ENCODE measurements at places on chromosomes 1 and 21. TPM values are rescaled to one million over a fixed set of nuclear protein-coding genes. Genes with fewer than 3 reads are reported as not detected.

DNA sequence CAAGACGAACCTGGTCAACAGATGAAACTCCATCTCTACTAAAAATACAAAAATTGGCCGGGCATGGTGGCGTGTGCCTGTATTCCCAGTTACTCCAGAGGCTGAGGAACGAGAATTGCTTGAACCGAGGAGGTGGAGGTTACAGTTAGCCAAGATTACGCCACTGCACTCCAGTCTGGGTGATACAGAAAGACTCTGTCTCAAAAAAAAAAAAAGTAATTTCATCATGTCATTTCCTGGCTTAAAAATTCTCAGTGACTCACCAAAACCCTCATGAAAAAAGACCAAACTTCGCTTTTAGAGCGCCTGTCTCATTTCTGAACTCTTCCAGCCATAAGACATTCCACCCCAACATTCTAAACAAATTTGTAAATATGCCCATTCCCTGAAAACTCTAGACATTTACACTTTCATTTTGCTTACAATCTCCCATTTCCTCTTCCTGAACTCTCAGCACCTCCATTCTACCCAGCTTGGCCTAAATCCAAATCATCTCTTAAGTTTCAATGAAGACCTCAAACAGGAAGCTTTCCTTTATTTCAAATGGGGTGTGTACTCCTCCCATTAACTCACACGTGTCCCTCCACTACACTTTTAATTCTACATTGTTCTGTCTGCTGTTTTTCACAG, 50.5 kb upstream of the PRRC2C start:
- no peak overlapping the region for H3K4me3 ChIP-seq
- no peak for DNase-seq
- H3K4me1 ChIP-seq = no peaks in the 10 kb centered on the region

GRCh38 chr1:159173320-159173719, 1.9 kb downstream of the CADM3 start:
- DNase-seq = no peak
- H3K4me3 ChIP-seq = no peak overlapping the region
- no peaks in the 10 kb centered on the region for H3K4me1 ChIP-seq

DNA sequence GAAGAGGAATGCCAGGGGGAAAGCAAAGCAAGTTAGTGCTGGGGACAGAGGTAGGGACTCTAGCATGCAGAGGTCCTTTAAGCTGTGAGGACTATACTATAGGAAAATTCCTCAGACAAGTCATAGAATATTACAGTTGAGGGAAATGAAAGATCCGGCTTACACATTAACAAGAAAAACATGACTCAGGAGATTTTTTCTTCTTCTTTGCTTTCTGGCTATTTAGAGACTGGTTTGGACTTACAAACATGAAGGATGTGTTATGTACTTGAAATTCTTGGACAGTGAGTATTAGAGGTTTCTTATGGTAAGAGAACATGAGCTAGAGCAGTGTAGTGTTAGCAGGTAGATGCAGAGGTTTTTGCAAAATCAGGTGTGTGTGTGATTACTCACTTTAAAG, 24.9 kb downstream of the USP25 start:
- H3K4me3 ChIP-seq = no peak overlapping the region
- no peaks in the 10 kb centered on the region for H3K4me1 ChIP-seq
- H3K27ac ChIP-seq = no peak overlapping the region
- DNase-seq = no peak

DNA sequence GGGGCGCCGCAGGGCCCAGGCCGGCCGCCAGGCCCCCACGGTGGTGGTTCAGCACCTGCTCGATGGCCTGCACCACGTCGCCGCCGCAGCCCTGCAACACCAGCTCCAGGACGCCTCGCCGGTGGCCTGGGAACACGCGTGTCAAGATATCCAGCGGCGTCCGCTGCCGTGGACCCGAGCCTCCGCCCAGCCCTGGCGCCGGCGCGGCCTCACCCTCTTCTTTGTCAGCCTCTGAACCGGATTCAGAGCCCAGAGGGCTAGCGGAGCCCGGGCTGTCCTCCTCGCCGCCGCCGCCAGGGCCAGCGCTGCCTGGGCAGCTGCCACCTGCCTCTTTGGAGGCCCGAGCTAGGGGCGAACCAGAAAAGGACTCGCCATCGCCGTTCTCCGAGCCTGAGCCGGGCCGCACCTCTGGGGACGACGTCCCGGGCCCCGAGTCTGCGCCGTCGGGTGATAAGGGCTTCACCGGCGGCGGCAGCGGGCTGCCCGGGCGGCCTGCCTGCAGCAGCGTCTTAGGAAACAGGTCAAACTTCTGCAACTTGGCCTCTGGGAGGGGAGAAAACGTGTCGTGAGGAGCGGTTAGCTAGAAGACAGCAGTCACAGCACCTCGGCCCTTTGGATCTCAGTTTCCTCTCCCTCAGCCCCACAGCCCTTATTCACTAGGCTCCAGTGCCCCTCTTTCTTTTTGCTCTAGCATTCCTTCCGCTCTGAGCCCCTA, 3.9 kb downstream of the DMRTA2 start:
- no peaks in the 10 kb centered on the region for H3K36me3 ChIP-seq
- peak; percentile 89 for DNase-seq
- no peak overlapping the region for H3K27ac ChIP-seq
- peaks cover 4% of the 10 kb centered on the region for H3K4me1 ChIP-seq

GRCh38 chr1:229064320-229065168, 206.4 kb upstream of the RAB4A start:
- H3K27ac ChIP-seq = no peak overlapping the region
- no peak overlapping the region for H3K4me3 ChIP-seq

GRCh38 chr1:50982611-50983010, 12.6 kb downstream of the CDKN2C start:
- peaks cover 90% of the 10 kb centered on the region for H3K27me3 ChIP-seq
- no peak overlapping the region for H3K4me3 ChIP-seq
- H3K4me1 ChIP-seq = no peaks in the 10 kb centered on the region
- H3K27ac ChIP-seq = no peak overlapping the region
- DNase-seq = no peak

DNA sequence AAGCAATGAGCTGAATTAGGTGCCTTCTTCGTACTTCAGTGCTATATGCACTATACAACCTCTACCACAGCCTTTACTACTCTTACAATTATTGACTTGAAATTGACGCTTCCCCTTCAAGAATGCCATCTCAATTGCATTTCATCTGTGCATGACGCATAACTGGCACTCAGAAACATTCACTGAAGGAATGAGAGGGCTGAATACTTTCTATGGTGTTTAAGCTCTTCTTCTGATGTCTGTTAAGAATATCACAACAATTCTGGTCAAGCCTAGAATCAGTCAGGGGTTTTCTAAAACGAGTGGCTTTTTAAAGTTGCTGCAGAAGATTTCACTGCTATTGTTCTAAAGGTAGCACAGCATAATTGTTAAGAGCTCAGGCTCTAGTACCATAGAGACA, 11.5 kb downstream of the DENND1B start:
- H3K4me1 ChIP-seq = no peaks in the 10 kb centered on the region
- DNase-seq = no peak
- no peak overlapping the region for H3K4me3 ChIP-seq
- no peak overlapping the region for H3K27ac ChIP-seq
- no peaks in the 10 kb centered on the region for H3K27me3 ChIP-seq

Gene SGIP1
- 9.4 TPM for total RNA-seq

Gene PM20D1
- not detected for total RNA-seq

Gene C1orf115
- total RNA-seq = 7.5 TPM

Gene DMRTA2
- 1.4 TPM for total RNA-seq
